Calu3 (cell line): ENCODE measurements at places on chromosomes 7 and 10. TPM values are rescaled to one million over a fixed set of nuclear protein-coding genes. Genes with fewer than 3 reads are reported as not detected.

The WDR86 gene
- not detected in 2 replicates for total RNA-seq

The TAS2R3 gene
- 2.8 and 3.8 TPM in 2 replicates for total RNA-seq

- DNase-seq = no peak
Measured at GRCh38 chr7:131400681-131401176, 73.1 kb downstream of the MKLN1 start.

- no peak for DNase-seq
Measured at GRCh38 chr7:11747715-11748485, 84.1 kb downstream of the THSD7A start.
